ENCODE measurements at places on chromosomes 1 and 21. TPM values are rescaled to one million over a fixed set of nuclear protein-coding genes. Genes with fewer than 3 reads are reported as not detected.
A peak's percentile ranks its signal among the peaks of the same experiment; 100 is the strongest.

The PIGR gene
- total RNA-seq, result 0.07 TPM

The GPR89A gene
- 26.4 TPM for total RNA-seq

The RHD gene
- not detected for total RNA-seq

The GREM2 gene
- total RNA-seq, result not detected

The PPFIA4 gene
- total RNA-seq, result 79.9 TPM

The FCRL2 gene
- not detected for total RNA-seq

The C1orf87 gene
- not detected for total RNA-seq

The C1orf94 gene
- not detected for total RNA-seq

The CCDC27 gene
- total RNA-seq, result not detected

The ZBTB8OS gene
- 53.4 TPM for total RNA-seq

The YBEY gene
- 16.2 TPM for total RNA-seq

GRCh38 chr1:158035976-158036583 is 42.6 kb downstream of the KIRREL1 start:
- peak; percentile 42 for DNase-seq

- peak; percentile 29 for DNase-seq
Measured at GRCh38 chr1:90133133-90133532, 138.2 kb downstream of the ZNF326 start.

GRCh38 chr1:25641931-25642573 is 25.5 kb downstream of the MAN1C1 start:
- no peak for DNase-seq

- DNase-seq, result no peak
Measured at GRCh38 chr1:224047538-224047937, 66.4 kb upstream of the FBXO28 start.

DNA sequence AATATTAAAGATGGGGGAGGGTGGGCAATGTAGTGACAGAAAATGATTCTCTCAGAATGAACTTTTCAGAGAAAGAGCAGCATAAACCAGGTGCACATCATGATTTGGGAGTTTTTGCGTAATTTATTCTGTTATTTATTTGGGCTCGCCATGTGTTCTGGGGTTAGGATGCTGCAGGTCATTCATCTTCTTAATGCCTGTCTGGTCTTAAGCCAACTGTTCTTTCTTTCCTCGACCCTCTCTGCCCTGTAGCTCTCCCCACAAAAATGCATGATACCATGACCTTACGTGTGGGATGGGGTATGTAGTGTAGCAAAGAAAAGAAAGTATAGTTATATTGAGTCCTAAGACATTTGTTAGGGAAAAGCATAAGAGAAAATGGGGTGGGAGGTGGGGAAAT is 12.3 kb upstream of the TARS2 start:
- DNase-seq, result no peak

DNA sequence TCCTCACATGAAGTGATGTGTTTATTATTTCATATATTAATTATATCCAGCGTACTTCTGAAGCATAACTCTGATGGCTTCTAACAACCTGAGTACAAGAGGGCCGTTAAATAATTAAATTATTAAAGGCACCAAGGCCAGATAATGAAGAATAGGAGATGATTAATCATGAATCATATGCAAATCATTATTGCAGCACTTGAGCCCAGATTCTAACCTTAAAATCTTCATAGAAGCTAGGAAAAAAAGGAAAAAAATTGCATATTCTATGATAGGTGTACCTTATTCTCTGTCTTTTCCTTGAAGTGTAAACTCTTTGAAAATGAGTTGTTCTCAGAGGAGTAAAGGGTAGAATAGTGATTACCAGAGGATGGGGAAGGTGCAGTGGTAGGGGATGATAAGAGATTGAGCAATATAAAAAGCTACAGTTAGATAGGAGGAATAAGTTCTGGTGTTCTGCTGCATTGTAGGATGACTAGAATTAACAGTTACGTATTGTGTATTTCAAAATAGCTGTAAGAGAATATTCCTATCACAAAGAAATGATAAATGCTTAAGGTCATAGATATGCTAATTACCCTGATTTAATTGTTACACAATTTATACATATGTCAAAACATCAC is 51.1 kb downstream of the SWT1 start:
- DNase-seq, result no peak

DNA sequence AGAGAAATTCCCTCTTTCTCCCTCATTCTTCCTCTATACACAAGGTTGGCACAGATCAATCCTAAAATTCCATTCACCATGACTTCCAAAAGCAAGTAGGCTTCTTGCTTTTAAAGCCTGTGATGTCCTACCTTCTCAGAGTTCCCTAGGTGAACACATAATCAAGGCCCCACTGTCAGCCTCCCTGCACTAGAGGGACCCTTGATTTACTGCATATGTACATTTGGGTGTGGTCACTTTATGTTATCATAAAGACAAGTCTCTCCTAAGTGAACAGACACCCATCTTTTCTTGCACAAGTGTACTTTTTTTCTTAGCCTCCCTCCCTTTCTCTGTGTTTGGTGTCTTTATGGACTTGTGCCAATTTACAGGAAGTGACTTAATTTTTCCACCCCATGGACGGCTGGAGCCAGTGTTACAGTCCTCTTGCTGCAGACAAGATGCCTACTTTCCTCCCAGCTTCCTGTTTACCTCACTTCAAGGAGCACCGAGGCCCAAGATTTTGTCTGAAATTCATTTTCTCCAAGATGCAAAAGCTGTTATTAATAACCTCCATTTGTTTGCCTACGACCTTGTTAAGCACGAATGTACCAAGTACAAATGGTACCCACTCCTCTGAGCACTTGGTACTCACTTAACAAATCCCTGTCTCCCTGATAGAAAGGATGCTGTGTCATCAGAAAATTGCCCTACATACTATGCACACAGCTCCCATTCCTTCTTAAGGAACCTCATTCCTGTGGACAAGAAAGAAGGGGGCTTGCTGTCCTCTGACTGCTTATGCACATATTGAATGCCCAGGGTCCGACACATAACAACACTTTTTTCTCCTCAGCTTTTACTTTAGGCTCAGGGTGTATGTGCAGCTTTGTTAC is 82.8 kb upstream of the SLC44A3 start:
- no peak for DNase-seq

- no peak for DNase-seq
Measured at GRCh38 chr1:205704903-205705302, 24.6 kb upstream of the SLC45A3 start.

DNA sequence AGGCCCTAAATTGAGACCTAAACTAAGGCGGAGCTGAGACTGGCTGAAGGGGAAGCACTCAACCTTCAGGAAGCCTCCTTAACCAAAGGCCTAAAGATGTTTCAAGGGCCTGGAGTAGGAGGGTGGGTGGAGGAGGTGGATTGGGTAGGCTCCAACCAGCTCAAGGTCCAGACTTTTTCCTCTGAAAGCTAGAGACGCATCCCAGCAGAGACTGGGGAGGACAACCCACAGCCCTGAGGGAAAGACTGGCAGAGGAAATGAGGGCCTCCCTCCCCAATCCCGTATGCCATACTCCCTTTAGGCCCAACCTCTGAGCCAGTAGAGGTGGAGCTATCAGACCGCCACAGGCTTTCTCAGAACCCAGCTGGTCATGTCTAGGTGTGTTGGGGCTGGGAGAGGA is 1.1 kb downstream of the ECM1 start:
- DNase-seq, result no peak

- DNase-seq, result no peak
Measured at GRCh38 chr1:174153085-174153824, 6.1 kb upstream of the RABGAP1L start.

GRCh38 chr1:90834354-90834885 is 117.3 kb upstream of the BARHL2 start:
- DNase-seq, result no peak

DNA sequence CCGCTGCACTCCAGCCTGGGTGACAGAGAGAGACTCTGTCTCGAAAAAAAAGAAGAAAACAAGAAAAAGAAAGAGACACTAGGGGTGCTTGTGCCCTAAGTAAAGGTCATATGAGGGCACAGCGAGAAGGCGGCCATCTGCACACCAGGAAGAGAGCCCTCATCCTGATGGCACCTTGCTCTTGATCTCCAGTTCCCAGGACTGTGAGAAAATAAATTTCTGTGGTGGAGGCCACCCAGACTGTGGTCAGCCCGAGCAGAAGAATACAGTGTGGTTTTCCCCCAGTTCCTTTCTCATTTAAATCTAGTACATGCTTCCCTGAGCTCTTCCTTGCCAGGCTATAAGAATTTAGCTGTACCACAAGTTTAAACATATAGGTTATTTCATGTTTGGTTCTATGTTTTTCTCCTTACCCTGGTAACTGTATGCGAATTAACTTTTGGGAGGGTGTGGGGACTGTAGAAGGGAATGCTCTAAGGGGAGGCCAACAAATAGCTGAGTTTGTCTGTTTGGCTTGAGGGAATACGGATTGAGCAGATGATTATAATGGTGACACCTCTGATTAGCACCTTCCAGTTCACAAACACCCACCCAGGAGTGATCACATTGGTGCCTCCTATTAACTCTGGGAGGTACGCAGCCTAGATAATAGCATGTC is 119.6 kb upstream of the ERRFI1 start:
- DNase-seq, result no peak

GRCh38 chr1:79663916-79664315 is 657.4 kb upstream of the ADGRL4 start:
- DNase-seq, result no peak

GRCh38 chr1:66607458-66607857 is 73.5 kb downstream of the SGIP1 start:
- peak; percentile 29 for DNase-seq

DNA sequence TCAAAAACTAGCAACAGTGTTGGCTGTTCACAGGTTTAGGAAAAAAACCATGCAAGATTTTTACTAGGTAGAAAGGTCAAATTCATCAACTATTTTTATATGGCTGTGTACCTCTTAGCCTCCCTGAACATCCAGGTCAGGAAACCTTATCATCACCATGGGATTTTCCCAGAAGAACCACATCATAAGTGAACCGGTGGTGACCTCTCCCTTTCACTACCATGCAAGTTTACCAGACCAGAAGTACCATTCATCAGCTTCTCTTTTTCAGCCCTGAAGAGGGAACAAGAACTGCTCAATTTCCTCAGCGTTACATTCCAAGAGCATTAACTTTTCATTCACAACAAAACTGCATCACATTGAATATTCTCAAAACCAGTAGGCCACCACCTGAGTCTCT is 5.9 kb downstream of the SSBP3 start:
- peak; percentile 71 for DNase-seq

GRCh38 chr1:43539726-43540434 is 9.2 kb downstream of the PTPRF start:
- no peak for DNase-seq

DNA sequence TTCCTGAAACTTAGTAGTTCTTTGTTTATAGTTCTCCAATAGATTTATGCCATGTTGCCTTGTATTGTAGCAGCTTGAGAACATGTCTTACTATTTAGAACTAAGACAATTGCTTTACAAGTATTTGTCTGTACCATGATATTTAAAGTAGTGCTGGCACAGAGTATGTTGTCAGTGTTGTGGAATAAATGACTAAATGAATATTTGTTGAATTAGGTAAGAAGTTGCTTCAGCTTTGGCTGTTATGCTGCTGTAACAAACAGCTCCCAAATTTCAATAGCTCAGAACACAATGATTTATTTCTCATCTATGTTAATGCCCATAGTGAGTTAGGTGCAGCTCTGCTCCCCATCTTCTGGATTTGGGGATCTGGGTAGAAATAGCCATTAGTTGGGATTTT is 90.2 kb upstream of the VCAM1 start:
- no peak for DNase-seq

GRCh38 chr1:3671371-3672180 is 19.3 kb downstream of the TP73 start:
- no peak for DNase-seq

DNA sequence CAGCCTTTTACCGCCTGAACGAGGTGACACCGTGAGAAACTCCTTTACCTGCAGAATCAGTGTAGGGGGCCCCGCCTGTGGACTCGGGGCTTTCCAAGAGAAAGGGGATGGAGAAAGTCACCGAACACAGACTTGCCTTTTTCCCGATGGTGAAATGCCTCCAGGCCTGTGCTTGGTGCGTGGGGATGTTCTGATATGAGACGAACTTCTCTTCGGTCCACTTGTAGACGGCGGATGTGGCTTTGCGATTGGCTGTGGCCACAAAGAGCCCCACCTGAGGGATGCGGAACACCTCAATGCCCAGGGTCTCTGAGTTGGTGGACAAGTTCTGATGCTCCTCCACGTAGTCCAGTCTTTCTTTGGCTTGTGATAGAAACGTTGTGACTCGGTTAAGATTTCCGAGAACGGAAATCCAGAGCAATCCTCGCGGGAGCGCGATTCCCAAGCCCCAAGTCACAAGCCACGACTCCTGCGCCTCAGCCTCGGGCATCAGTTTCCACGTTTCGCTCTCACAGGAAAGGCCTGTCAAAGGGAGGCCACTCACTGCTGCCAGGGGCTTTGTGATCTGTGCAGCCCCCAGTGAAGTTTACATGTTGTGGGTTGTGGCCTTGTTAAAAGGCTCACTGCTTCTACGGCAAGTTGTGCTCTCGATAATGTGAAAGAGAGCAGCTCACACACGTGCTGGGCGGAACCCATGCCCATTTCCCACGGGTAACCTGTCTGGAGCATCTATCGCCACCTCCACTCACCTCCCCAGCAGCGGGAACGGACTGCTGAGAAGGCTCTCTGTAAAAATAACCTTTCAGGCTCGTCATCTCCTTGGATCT is 12.6 kb downstream of the KRTAP10-1 start:
- no peak for DNase-seq

DNA sequence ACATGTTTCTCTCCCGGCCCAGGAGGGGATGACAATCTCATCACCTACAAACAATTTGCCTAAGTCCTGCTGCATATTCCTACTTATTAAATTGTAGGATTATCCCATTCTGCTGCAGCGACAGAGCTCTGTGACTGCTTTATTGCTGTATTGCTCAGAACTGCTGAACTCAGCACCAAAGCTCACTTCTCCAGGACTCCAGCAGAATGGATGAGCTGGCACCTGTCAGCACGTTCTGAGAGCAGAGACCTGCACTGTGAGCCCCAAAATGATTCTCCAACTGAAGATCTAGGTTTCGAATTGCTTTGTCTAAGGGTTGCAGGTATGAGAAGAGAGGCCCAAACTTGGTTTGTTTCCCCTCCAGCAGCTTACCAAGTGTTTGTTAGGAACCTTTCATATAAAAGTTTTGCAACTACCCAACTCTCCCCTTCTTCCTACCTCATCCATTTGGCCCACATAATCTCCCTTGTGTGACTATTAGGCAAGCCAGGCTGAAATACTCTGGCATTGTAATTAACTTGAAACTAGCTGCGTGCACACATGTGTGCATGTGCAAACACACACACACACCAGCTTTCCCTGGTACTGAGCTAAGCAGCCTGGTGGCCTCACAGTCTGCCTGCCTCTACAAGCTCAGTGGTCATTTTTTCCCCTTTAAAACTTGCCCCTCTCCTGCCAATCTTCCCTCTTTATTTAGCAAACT is 161.4 kb upstream of the CAMK1G start:
- no peak for DNase-seq

- DNase-seq, result no peak
Measured at GRCh38 chr1:159790237-159790917, 9.6 kb downstream of the DUSP23 start.

- DNase-seq, result no peak
Measured at GRCh38 chr1:23035823-23036452, 16.7 kb downstream of the KDM1A start.

- no peak for DNase-seq
Measured at GRCh38 chr1:223765036-223765718, 52.8 kb downstream of the CAPN2 start.

All from activated CD8-positive, alpha-beta T cell treated with anti-CD3 and anti-CD28 coated beads for 36 hours (primary cell).